ENCODE measurements at places on chromosomes 13 and 19.

GRCh38 chr19:49442354-49442753 is 1.0 kb upstream of the SLC17A7 start:
- no peak for DNase-seq

DNA sequence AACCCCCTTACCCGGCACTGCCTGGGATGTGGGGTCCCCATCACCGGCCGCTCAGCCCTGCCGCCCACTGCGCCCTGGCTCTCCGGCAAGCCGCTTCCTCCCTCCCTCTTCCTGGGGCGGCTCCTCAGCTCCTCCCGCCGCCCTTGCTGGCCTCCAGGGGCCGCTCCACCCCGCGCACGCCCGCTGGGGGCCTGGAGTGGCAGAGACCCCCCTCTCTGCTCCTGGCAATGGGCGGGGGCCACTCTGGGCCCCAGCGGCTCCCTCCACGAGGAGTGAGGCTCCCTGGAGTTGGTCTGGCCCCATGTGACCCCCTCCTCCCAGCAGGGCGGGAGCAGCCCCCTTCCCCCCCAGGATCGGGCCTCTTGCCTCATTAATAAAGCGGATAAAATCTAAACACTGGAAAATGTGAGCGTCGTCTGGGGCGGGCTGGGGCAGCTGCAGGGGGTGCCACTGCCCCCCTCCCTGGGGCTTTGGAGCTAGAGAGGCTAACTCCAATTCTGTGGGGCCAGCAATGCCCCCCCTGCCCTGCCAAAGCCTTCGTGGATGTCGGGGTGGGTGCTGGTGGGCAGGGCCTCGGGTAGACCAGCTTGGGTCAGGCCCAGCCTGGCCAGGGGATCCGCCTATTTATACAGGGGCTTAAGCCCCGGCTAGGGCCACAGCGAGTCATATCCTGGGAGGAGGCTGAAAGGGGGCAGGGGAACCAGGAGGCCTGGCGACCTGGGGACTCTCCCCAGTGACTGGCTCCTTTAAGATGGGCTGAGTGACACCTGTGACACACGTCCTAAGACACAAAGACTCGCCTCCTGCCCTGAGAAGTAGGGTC is at the start of gene PTGER1:
PTGER1 (minus strand) TSS at position 104 of the 823 bp plus-strand sequence. CDS start 1,034 bp downstream, outside the sequence.
- DNase-seq = peak; percentile 39

GRCh38 chr19:39823686-39824085 is 10.3 kb downstream of the DYRK1B start:
- no peak for DNase-seq

DNA sequence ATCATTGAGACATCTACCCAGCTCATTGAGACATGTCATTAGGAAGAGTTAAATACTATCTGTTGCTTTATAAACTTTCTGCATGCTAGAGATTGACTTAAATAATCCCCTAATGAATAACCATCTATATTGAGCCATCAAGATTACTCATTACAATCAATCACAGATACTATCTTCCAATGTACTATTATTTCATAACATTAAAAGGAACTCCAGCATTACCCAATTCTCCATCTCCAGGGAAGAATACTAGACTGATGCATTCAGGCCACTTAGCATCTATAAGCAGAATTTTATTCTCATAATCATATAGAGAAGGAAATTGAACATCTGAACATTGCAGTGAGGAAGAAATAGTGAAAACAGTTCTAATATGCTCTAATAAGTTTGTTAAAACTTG is 8.0 kb downstream of the EPSTI1 start:
- no peak for DNase-seq

DNA sequence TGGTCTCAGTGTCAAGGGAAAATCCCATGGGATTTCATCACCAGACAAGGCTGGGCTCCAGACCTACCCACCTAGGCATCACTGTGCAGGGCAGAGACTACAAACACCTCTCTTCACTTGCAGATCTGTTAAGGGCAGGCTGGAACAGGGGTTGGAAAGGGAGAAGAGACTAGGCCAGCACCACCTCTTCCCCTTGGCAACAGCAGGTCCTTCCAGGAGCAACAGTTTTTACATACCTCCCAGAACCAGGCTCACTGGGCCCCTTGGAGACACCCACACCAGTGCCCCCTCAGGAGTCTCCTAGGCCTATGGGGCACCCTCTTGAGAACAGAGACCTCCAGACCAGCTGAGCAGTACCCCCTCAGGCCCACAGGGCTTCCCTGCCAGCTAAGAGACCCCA is 2.5 kb upstream of the UBE2M start:
- DNase-seq = no peak

DNA sequence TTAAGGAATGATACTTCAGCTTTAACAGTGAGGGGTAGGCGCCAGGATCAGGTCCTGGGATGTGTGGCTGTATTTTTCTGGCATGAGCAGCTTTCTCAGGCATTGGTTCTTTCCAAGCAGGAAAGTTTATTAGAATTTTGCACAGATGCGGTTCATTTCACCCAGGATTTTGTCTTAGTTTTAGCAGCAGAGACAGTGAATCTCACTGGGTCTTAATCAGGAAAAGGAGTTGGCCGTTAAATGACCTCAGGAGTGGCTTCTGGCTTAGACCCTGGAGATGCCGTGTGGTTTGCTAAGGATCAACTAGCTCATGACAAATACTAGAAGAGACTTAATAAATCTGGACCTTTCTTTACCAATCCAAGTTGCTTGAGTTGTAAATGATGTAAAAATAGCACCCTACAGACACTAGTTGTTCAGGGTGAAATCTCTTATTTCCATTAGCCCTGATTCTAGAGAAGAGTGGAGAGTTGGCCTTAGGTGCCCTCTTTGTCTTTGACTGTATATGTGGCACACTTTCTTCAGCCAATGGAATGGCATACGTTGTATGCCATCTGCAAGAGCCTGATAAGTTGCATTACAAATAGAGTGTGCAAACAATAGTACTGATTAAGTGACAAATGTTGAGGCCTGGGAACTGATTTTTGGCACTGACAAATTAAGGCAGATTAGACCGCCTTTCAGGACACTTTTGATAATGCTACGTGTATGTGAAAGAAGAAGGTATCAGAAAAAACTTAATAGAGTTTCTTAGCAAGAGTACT is 34.0 kb downstream of the LRCH1 start:
- DNase-seq = no peak

DNA sequence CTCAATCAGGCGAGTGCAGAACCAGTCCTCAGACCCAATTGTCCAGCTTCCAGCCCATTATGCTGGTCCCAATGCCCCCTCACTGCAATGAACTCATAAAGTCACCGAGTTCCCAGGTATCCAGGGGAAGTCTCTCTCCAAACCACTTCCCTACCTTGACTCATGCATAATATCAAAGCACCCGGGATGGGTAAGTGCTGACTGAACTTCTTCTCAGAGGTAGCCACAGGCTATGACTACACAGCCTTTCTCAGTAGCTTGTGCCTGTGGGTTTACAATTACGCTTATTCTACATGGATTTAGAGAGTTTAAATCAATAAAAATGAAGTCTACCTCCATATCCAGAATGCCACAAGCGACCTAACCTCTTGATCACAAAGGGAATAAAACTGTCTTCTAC is 1.7 kb upstream of the C13orf42 start:
- DNase-seq = no peak

DNA sequence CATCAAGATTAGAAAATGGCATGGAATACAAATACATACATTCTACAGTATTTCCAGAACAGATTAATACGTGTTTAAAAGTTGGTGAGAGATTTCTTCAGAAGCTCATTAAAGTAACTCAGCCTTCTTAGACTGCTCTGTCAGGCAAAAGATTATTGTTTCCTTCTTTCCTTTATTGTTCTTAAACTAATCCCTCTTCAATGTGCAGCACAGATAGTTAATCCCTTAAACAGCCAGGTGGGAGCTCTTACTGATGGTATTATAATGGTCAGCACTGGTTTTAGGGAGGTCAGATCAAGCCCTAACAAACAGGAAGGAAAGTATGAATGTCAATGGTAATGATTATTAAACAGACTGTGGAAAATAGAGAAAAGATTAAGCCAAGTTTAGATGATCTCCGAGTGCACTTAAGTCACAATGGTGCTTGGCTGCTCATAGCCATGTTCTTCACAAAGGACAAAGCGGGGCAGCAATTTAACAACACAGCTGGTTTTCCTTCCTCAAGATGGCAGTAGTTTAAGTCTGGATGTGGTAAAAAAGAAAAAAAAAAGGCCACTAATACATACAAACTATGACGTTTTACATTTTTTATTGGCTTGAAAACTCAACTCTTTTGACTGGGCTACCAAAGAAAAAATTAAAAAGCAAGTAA is 992.6 kb downstream of the PCDH9 start:
- no peak for DNase-seq

Data from stimulated activated CD4-positive, alpha-beta T cell treated with anti-CD3 and anti-CD28 coated beads, Interleukin-4, amount 100 ng/mL, for 48 hours (primary cell).